Stimulated activated CD4-positive, alpha-beta T cell treated with anti-CD3 and anti-CD28 coated beads, Interleukin-1b, Interleukin-23, amount 100 ng/mL, for 24 hours (primary cell): ENCODE measurements at places on chromosomes 4 and X.

DNA sequence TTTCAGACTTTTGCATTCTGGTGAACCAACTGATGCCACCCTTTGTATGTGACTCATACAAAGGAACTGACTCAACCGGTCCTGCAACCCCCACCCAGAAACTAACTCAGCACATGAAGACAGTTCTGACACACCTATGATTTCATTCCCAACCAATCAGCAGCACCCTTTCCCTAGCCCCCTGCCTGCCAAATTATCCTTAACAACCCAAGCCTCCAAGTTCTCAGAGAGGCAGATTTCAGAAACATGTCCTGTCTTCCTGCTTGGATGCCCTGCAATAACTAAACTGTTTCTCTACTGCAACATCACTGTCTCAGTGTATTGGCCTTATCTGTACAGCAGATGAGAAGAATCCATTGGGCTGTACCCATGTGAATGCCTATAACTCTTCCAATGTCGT is 284.7 kb downstream of the CAMK2D start:
- peak; percentile 14 for DNase-seq

DNA sequence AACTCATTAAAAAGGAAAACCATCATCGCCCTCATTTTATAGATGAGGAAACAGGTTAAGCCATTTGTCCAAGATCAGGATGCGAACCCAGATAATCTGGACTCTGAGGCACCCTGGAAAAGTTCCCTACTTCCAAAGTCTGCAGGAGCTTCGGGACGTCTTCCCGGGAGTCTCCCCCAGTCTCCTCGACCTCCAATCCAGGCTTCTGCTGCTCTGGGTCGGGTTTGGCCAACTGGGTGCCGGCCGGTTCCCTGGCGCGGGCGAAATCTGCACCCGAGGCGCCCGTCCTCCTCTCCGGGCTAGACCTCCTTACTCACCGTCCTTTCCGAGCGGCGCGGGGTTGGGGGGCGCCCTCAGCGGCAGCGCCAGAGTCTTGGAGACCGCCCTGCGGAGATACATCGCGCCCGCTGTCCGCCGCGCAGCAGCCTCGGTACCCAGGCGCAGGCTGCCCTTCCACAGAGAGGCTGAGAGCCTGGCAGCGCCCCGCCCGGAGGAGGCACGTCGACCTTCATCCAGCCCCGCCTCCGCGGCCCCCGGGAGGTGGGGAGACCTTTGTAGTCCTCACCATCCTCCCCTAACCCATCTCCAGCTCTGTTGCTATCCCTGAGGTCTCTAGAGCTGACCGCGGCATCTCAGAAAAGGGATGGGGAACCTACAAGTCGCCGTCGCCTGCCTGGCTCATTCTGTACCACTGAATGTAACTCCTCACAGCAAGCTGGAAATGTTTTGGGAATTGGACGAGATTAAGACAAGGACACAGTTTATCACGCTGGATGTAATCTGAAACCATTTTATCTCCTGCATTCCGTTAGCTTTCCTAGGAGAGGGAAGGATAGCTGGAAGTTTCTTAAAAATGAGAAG is at the start of gene MGARP:
Gene MGARP, minus strand, starts transcription at position 466 of the 861 bp plus-strand sequence. Its CDS starts 67 bp downstream, at position 399.
- DNase-seq = no peak

- DNase-seq = no peak
These were observed 35.1 kb downstream of the ENPEP start for GRCh38 chr4:110510955-110511544.

DNA sequence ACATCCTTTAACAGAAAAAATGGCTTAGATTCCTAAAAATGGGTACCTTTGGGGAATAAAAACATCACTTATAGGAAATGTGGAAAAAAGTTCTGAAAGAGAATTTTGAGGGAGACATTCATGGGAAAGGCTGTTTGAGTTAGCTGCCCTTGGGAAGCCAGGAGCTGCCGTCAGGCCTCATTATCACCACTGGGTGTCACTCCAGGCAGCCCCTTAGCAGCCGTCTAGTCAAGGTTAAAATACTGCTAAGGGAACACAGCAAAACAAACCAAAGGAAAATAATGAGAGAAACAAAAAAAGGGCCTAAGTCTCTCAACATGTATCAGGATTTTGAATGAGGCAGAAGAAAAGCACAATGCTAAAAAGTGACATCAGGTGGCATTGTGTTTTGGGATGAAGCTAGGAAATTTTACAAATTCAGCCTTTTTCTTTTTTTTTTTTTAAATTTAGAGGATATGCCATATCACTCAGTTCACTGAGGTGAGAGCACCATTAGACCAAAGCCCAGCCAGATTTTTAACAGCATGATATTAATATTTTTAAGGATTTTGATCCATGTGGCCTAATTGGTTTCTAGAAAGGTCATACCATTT is 235.3 kb downstream of the GPAT3 start:
- DNase-seq = no peak

DNA sequence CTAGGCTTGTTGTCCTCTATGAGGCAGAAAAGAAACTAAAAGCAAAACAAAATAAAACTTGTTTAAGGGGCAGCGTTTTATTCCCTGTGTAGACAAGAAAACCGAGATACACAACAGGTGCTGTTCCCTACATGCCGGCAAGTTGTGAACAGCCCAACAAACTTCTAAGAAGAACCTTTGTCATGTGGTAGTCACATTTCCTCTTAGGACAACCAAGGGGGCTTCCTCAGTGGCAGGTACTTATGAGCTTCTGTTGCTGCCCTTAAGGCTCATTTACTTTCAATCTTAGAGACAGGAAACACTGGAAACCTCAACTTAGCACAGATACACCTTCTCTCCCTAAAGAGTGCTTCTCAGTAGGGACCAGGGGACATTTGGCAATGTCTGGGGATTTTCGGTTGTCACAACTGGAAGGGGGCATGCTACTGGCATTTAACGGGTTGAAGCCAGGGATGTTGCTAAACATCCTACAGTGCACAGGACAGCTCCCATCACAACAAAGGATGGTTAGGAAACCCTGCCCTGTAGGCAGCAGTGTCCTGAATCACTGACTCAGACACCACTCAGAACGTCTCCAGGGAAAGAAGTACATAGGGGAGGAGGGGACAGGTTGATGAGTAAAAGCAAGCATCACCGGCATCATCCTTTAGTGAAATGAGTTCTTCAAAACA is 111.0 kb downstream of the ASB9 start:
- no peak for DNase-seq

DNA sequence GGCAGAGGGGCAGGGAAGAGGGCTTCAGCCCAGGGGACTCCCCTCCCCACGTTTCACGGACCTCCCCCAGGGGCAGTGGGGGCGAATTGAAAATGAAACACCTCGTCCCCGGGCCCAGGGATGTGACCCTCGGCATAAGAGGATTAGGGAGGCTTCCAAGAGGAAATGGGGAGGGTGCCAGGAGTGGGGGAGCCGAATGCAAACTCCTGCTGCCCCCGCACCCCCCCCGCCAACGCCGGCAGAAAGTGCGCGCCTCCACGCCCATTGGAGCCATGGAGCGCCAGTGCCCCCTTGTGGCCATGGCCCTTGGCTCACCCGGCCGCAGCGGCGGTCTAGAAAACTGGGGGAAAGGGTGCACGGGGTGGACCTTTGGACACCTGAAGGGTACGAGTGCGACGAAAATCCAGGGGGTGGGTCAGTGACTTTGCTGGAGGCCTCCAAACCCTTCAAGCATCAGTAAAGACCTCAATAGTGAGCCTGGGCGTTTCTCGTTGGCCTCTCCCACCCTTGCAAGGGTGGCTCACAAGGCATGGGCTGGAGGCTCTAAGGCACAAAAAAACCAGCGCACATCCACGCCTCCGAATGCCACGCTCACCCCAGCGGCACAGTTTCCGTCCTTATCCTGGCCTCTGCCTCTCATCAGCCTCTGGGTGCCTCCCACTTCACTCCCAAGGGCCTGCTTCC is 120.8 kb upstream of the PJA1 start:
- peak; percentile 40 for DNase-seq

GRCh38 chr4:28772066-28772465 is 1911.4 kb downstream of the STIM2 start:
- no peak for DNase-seq

DNA sequence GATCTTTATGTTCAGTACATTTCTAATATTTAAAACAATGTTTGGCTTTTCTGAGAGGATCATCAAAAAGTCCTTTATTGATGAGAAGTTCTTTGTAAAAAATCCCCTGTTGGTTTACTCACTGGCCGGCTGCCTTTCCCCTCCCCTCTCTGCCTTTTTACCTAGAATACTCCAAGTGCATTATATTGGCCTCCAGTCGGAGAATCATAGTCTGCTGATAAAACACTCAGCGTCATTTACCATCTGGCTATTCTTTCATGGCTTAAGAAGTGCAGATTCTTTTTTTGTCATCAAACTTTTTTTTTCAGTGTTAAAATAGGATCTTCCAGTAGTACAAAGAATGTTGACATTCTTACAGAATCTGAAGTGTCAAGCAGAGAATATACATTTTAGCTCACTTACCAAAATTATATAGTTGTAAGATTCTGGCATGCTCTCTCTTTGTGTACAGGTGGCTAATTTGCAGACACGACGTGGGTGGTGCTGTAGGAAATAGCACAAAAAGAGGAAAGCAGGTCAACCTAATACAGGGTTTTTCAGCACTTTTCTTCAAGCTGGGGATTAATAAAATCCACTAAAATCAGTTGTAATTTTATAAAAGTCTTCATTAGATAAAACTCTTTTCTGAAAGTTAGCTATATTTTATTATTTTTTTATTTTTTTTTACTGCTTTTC is 731.8 kb downstream of the KCTD8 start:
- DNase-seq = no peak

DNA sequence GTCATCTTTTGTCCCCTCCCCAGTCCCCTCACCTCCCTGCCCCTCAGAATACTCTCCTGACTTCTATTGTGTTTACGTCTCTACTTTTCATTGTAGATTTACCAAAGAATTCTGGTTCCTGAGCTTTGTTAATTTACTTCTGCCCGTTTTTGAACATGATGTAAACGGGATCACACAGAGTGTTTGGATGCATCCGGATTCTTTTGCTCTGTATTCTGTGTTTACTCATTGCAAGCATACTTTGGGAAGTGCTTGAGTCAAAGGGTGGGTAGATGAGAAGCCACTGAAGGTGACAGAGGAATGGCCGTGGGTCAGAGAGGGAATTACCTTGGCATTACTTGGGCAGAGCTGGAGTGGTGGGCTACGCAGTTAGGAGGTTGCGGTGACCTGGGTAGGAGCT is 18.0 kb downstream of the CLCN4 start:
- DNase-seq = no peak

- no peak for DNase-seq
These were observed 85.3 kb downstream of the ABLIM2 start for GRCh38 chr4:8073206-8073863.

GRCh38 chr4:25727711-25728493 is 72.3 kb downstream of the SLC34A2 start:
- no peak for DNase-seq

GRCh38 chrX:10795721-10796120 is 175.3 kb upstream of the MID1 start:
- DNase-seq = no peak

DNA sequence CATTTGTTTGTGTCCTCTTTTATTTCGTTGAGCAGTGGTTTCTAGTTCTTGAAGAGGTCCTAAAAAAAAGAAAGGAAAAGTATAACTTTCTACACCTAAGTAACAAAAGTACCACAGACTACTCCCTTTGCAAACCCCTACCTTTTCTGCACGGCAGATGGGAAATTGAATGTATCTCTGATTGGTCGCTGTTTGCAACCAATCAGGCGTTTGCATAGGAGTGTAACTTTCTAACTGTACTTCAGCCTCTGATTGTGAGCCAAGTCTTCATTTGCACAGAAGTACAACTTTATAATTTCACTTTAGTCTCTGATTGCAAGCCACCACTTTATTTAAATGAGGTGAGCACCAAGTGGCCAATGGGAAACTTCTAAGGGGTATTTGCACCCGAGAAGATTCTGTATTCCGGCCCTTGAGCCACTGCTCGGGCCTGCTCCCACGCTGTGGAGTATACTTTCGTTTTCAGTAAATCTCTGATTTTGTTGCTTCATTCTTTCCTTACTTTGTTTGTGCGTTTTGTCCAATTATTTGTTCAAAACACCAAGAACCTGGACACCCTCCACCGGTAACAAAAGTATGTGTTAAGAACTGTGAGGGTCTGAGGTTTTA is 40.3 kb upstream of the FHL1 start:
- DNase-seq = no peak

DNA sequence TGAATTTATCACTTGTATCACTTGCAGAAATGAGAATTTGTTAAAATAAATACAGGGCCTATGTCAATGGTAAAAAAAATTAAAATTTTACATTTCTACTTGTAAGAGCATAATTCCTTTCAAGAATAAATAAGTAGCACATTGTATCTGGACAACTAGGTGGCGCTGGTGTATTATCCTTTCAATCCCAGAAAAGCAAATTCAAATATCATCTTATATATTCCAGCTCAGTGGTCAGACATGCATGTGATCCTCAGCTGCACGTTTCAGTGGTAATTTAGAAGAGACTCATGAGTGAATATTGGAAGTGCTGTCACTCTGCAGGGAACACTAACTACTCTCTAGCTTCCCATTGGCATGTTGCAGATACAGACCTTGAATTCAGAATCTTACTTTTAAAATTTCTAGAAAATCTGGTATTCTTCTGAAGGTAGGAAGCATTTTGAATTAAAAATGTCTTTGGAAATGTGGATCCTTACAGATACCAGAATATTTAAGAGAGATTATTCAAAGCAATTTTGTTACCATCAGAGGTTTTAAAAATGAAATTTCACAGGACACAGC is 1414.7 kb upstream of the TENM3 start:
- no peak for DNase-seq

GRCh38 chrX:68669094-68669860 is 21.8 kb downstream of the STARD8 start:
- no peak for DNase-seq

GRCh38 chrX:109928596-109929335 is 74.1 kb upstream of the TMEM164 start:
- no peak for DNase-seq

DNA sequence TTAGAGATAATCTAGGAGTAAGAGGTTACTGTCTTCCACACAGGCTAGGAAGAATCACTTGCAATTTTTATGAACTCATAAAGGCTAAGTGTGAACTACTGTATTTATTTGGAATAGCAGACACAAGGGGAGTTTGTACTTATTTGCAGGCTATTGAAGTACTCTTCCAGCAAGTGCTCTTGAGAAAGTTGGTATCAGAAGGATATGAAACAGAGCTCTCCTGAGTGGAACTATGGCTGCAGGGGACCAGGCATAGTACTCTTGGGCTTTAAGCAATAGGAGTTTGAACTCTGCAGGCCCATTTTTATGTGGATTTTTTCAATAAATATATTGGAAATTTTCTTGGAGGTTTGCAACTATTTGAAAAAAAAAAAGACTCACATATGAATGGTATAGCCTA is 756.3 kb upstream of the ATOH1 start:
- no peak for DNase-seq

- DNase-seq = no peak
These were observed 2.8 kb upstream of the SAP30 start for GRCh38 chr4:173367946-173368345.

GRCh38 chrX:129736491-129736890 is 2.3 kb upstream of the XPNPEP2 start:
- no peak for DNase-seq

DNA sequence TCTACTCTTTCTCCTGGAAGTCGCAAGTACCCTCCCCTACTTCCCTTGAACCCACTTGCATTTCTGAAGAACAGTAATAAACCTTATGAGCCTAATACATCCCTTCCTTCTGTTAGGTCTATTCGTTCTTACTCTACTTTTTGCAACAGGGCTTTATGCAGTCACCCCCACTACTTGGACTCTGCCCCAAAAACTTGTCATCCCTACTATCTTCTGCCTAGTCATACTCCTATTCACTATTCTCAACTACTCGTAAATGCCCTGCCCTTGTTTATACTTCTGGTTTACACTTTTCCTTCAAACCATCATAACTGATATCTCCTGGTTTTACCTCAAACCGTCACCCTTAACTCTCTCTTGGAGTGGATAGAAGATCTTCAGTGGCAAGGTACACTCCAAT is 55.2 kb upstream of the SLIT2 start:
- DNase-seq = no peak

- no peak for DNase-seq
These were observed 58.7 kb downstream of the TEC start for GRCh38 chr4:48210966-48211328.
